Activated naive CD8-positive, alpha-beta T cell treated with anti-CD3 and anti-CD28 coated beads for 36 hours (primary cell): ENCODE measurements at places on chromosomes 1 and 21. TPM values are rescaled to one million over a fixed set of nuclear protein-coding genes. Genes with fewer than 3 reads are reported as not detected.
A peak's percentile ranks its signal among the peaks of the same experiment; 100 is the strongest.

TMOD4 gene
- 2.3 TPM for total RNA-seq

RBP7 gene
- not detected for total RNA-seq

CHRNB2 gene
- total RNA-seq: not detected

DNA sequence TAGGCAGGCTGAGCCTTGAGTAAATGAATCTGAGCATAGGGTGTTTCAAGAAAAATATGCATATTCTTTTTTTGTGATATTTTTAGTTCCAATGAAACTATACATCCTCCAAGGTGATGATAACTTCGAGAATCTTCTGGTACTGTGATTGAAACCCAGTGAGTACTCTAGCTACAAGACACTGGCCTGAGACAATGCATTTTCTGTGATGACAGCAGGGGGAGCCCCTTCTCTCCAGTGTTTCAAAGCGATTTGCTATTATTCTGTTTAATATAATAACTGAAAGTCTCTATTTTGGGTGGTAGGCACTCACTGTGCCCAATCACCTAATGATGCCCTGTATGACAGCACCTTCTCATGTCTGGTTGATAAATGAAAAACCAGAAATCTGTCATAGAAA, 12.1 kb downstream of the IRF2BP2 start:
- no peaks in the 10 kb centered on the region for H3K27me3 ChIP-seq
- peak; percentile 42 for DNase-seq
- peaks cover 13% of the 10 kb centered on the region for H3K36me3 ChIP-seq
- H3K27ac ChIP-seq: no peak overlapping the region
- peaks cover 53% of the 10 kb centered on the region for H3K4me1 ChIP-seq
- no peak overlapping the region for H3K4me3 ChIP-seq

GRCh38 chr1:221272940-221273339, 393.7 kb downstream of the HLX start:
- H3K4me1 ChIP-seq: peaks cover 3% of the 10 kb centered on the region
- no peaks in the 10 kb centered on the region for H3K36me3 ChIP-seq
- no peak overlapping the region for H3K27ac ChIP-seq
- DNase-seq: no peak
- H3K4me3 ChIP-seq: no peak overlapping the region
- peaks cover 25% of the 10 kb centered on the region for H3K27me3 ChIP-seq

- H3K27me3 ChIP-seq: peaks cover 4% of the 10 kb centered on the region
- H3K4me1 ChIP-seq: no peaks in the 10 kb centered on the region
- DNase-seq: no peak
- H3K27ac ChIP-seq: no peak overlapping the region
These were observed 10.2 kb downstream of the TMPRSS2 start for GRCh38 chr21:41497788-41498187.

- no peak for DNase-seq
- peaks cover under 1% of the 10 kb centered on the region for H3K36me3 ChIP-seq
- no peak overlapping the region for H3K27ac ChIP-seq
- H3K27me3 ChIP-seq: no peaks in the 10 kb centered on the region
These were observed 5.2 kb upstream of the DENND2D start for GRCh38 chr1:111205714-111206050.

DNA sequence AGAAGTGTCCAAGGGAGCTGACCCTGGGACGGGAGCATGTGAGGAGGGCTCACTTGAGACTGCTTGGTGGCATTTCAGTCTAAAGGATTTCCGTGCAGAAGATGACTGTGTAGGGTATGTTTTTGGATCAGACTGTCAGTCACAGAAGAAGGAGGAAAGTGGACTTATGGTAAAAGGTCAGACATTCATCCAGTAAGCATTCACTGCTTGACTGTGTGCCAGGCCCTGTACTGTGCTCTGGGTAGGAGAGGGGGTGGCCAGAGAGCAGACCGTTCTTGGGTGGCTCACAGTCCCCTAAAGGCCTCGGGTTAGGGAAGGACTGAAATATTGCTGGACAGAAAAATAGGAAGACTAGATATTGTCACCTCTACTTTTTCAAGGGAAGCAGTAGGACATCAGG, 2.1 kb upstream of the SERINC2 start:
- no peak overlapping the region for H3K4me3 ChIP-seq
- peaks cover 57% of the 10 kb centered on the region for H3K27me3 ChIP-seq
- DNase-seq: no peak
- peaks cover 4% of the 10 kb centered on the region for H3K4me1 ChIP-seq
- H3K27ac ChIP-seq: no peak overlapping the region

GRCh38 chr1:184629266-184629665, 125.4 kb downstream of the EDEM3 start:
- H3K36me3 ChIP-seq: no peaks in the 10 kb centered on the region
- no peak for DNase-seq
- H3K4me1 ChIP-seq: no peaks in the 10 kb centered on the region

GRCh38 chr1:57599236-57599994, 175.6 kb upstream of the DAB1 start:
- no peak overlapping the region for H3K4me3 ChIP-seq
- no peaks in the 10 kb centered on the region for H3K36me3 ChIP-seq
- H3K27me3 ChIP-seq: peaks cover 13% of the 10 kb centered on the region
- H3K4me1 ChIP-seq: no peaks in the 10 kb centered on the region
- H3K27ac ChIP-seq: no peak overlapping the region

- no peak overlapping the region for H3K27ac ChIP-seq
- no peak for DNase-seq
- H3K27me3 ChIP-seq: peaks cover 16% of the 10 kb centered on the region
- H3K4me3 ChIP-seq: no peak overlapping the region
- no peaks in the 10 kb centered on the region for H3K36me3 ChIP-seq
These were observed 230.1 kb upstream of the RAB4A start for GRCh38 chr1:229040630-229041358.

GRCh38 chr1:232722626-232723025, 82.6 kb upstream of the MAP10 start:
- no peak overlapping the region for H3K4me3 ChIP-seq
- H3K4me1 ChIP-seq: peaks cover 8% of the 10 kb centered on the region
- peaks cover 3% of the 10 kb centered on the region for H3K36me3 ChIP-seq
- peaks cover 19% of the 10 kb centered on the region for H3K27me3 ChIP-seq
- H3K27ac ChIP-seq: no peak overlapping the region

DNA sequence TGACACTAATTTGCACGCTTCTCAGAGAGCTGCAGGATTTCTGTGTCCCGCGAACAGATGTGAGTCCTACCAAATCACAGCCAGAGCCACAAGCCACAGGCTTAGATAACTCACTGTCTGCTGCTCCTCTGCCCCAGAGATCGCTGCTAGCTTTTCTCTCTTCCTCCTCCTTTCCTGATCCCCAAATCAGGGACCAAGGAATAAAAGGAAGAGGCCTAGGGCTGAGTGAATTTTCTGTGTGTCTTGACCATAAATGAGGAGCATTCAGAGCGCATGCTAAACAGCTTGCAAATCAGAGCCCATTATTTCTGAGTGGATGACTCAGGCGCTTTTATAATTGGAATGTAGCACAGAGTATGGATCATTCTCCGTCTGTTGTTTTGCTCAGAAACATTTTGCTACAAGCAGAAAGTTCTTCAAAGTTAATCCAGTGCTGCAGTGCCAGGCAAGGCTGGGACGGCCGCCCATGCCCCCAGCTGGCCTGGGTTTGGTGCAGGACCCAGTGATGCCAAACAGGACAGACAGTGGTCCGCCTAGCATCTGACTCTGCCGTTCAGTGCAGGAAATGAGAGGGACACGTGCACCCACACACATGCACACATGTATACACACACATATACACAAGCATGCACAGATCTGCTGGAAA, 38.2 kb downstream of the KCNAB2 start:
- H3K36me3 ChIP-seq: peaks cover 7% of the 10 kb centered on the region
- no peak overlapping the region for H3K4me3 ChIP-seq
- DNase-seq: no peak
- H3K27ac ChIP-seq: no peak overlapping the region

GRCh38 chr1:29736582-29737188, 500.4 kb downstream of the PTPRU start:
- H3K4me1 ChIP-seq: no peaks in the 10 kb centered on the region
- peaks cover 26% of the 10 kb centered on the region for H3K27me3 ChIP-seq
- H3K4me3 ChIP-seq: no peak overlapping the region
- no peak overlapping the region for H3K27ac ChIP-seq

DNA sequence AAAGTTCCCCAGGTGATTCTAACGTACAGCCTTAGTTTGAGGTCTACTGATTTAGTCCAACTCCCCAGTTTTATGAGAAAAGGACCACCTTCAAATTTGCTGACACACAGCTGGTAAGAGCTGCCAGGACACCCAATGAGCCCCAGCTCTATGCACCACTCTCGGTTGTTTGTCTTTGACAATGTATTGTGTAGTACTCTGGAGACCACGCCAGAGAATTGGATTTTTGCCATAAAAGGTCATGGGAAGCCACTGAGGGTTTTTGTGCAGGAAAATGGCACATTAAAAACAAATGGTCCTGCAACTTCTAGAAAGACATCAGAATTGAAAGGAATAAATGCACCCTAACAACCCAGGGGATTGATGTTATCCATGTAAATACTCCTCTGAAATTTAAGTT, 7.1 kb upstream of the IER5 start:
- no peaks in the 10 kb centered on the region for H3K36me3 ChIP-seq
- no peak overlapping the region for H3K27ac ChIP-seq
- no peak for DNase-seq
- peaks cover 12% of the 10 kb centered on the region for H3K27me3 ChIP-seq
- H3K4me3 ChIP-seq: no peak overlapping the region
